Stimulated activated CD8-positive, alpha-beta memory T cell treated with anti-CD3 and anti-CD28 coated beads, Interleukin-15, amount 100 ng/mL, for 1 hour (primary cell): ENCODE measurements at places on chromosomes 5 and 9.

- no peak for DNase-seq
Observed at GRCh38 chr9:117091529-117091928, 323.3 kb downstream of the ASTN2 start.

GRCh38 chr9:8284884-8285283 lies 485.3 kb upstream of the DMAC1 start:
- no peak for DNase-seq

- no peak for DNase-seq
Observed at GRCh38 chr5:108625654-108626053, 122.0 kb upstream of the FER start.

- no peak for DNase-seq
Observed at GRCh38 chr9:133075925-133076630, 14.3 kb downstream of the CEL start.

DNA sequence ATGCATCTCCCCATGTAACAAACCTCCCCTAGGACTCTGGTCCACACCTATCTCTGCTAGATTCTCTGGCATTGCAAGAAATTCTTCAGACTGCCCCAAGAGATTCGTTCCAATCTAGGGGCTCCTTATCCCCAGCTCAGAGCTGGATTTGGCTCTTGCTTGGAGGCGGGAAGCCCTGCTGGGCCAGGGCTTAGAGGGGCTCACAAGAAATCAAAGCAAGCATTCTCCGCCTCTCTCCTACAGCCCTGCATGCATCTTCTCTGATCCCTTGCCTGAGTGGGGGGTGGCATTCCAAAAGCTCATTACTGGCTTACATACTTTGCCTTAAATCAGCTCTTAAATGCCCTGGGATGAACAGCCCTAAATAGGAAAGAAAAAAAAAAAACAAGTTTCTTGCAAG lies 75.8 kb downstream of the KCNIP1 start:
- no peak for DNase-seq

DNA sequence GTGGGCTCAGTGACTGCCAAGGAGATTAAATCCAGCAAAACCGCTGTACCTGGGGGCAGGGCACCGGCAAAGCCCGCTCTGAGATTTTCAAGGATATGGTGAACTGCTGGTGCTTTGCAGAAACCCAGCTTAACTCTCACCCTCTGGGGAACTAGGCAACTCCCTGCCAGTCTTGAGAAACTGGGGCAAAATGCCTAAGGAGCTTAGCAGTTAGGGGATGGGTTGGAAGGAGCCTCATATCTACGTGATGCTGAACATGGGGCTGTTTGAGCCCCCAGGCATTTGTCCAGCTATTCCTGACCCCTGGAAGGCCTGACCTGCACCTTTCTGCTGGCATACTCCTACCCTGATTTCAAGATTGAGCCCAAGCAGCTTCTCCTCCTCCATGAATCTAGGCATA lies 108.6 kb upstream of the TBC1D2 start:
- DNase-seq, result no peak

DNA sequence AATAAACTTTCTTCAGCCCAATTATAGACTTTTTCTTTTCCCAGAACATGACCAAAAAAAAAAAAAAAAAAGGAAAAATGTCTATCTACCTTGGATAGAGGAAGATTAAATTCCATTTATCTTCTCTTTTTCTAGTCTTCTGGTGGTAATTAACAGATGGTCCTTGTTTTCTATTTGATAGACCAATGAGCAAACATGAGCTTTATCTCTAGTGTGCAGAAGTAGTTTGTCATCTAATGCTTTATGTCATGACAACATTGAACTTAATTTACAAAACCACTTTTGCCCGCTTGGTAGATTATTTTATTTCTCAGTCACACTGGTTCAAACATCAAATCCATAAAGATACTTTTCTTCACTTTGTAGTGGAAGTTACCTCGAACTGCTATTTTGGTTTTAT lies 69.5 kb upstream of the ELL2 start:
- no peak for DNase-seq

- no peak for DNase-seq
Observed at GRCh38 chr5:56366986-56367385, 133.9 kb upstream of the ANKRD55 start.

- no peak for DNase-seq
Observed at GRCh38 chr9:15606643-15607472, 54.0 kb downstream of the CCDC171 start.

DNA sequence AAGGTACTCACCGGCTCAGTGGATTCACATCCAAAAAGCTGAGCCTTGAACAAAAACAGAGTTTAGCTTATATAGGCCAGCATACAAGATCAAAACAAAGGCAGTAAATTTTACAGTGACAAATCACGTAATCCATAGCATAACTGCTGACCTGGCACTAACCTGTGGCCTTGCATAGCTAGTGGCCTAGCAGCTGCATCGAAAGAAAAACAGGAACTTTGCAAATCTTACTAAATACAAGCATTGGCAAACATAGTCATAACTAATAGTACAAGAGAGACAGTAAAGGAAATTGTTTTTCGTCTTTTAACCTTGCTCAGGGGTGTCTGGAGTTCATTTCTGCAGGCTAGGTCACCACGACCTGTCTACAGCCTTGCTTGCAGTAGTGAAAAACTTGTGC lies 4.8 kb downstream of the HSDL2 start:
- DNase-seq, result no peak

DNA sequence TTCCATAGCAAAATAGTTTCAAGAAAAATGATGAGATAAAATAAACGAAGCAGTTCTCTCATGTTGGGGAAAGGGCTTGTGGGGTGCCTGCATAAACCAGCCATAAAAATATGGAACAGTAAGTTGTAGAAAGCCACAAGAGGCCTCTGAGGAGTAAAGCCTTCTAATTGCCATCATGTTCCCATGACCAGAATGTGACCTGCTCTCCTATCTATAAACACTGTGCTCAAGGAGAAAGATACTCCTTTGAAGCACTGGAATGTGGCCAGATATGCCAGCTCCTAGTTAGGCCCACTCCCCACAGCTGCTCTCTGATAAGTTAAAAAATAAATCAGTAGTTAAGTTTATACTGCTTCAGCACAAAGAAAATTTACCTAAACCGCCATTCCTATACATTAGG lies 65.8 kb downstream of the SETX start:
- no peak for DNase-seq
